Stimulated activated CD8-positive, alpha-beta memory T cell treated with anti-CD3 and anti-CD28 coated beads, Interleukin-15, amount 100 ng/mL, for 4 hours (primary cell): ENCODE measurements at places on chromosomes 2 and 18.

DNA sequence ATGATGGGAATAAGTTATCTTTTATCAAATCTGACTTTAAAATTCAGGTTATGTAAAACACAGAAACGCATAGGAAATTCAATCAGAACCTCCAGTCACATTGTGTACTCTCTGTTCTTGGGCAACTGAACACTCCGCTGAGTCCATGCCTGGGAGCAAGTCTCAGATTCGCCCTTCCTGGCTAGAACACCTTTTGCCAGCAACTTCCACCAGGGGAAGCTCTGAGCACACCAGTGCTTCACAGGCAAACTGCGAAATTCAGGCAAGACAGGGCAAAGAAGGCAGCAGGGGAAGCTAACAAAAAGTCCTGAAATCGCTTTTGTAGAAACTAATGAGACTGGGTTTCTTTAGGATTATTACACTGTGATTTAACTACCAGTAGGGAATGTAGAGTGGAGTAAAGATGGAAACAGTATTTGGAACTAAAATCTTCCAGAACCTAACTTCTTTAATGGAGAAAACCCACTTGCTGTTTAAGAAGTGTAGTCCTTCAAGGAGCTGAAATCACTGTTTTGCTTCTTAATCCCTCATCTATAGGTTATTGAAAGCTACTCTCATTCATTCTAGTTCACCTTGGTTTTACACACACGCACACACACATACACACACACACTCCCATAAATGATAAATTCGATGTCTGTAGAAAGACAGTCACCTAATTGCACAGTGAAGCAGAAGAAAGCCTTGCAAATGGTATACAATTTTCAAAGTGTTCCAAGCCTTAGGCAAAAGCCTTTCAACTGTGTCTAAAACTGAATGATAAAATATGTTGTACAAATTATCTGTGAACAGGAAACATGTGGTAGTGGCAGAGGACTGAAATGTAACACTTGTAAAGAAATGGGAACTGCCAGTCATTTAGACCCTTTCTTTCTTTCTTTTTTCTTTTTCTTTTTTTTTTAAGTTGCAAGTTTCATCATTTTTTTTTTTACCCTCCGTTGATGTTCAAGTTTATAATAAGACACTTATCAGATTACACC is 214.5 kb downstream of the TMEM182 start:
- DNase-seq: no peak

- no peak for DNase-seq
Measured at GRCh38 chr2:28300485-28301341, 91.9 kb upstream of the FOSL2 start.

DNA sequence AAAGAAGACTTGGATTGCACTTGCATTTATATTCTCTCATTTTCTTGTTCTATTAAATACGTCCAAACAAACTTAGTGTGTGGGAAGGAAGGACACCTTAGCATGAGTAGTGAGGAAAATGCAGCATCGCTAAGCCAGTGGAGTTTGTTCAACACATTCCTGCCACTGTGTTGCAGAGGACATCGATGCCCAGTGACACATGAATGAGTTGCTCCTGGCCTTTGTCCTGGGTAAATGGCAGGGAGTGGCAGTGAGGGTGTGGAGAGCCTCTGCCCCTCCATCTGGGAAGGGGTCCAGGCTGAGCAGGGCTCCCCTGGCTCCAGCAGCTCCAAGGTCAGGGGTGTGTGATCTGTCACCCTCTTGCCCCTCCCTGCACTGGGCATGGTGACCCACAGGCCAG is 75.9 kb downstream of the CABLES1 start:
- DNase-seq: no peak

GRCh38 chr2:217729421-217730053 is 273.3 kb downstream of the TNS1 start:
- no peak for DNase-seq

DNA sequence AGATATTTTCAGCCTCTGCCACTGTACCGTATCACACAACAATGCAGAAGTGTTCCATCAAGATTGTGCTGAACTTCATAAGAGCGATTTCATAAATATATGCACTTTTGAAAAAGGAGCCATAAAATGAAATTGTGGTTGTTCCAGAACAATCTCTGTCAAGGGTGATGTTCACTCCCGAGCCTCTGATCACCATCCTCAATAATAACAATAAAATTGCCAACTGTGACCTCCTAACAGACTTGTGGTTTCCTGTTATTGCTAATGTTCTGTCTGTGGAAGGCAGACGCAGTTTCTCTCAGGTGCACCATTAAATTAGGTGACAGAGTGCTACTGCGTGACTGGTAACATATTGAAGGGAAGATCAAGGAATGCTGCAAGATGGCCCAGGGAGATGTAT is 383.7 kb downstream of the SOCS6 start:
- no peak for DNase-seq

GRCh38 chr2:118255301-118255700 is 167.0 kb downstream of the INSIG2 start:
- no peak for DNase-seq

GRCh38 chr2:106705877-106706276 is 180.1 kb downstream of the ST6GAL2 start:
- no peak for DNase-seq

DNA sequence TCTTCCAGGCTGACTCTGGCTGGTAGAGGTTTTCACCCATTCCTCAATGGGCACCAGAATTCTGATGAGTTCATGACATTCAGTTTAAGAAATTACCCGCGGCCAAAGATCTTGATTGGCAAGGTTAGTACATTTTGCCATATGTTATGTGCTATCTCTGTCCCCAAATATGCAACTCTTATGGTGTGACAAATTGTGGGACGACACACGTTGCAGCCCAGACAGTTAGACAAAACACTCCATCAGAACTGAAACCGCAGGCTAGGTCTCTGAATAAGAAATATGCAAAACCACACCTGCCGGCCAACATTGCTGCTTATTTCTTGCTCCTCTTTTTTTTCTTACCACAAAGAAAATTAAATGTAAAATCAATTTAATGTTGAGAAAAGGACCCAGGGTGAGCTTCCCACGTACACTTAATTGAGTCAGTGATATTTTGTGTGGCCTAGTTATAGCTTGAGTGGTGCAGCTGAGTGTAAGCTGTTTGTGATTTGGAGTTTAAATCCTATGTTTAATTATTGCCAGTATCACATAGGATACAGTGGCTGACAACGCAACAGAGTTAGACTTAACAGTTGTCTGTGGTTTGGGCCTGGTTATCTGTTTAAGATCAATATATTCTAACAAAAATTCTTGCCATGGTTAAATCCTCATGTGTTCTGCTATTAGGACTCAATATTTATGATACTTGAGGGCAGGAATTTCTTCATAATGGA is 35.7 kb upstream of the LTBP1 start:
- DNase-seq: no peak

- DNase-seq: no peak
Measured at GRCh38 chr2:174412256-174412655, 16.7 kb downstream of the SCRN3 start.

DNA sequence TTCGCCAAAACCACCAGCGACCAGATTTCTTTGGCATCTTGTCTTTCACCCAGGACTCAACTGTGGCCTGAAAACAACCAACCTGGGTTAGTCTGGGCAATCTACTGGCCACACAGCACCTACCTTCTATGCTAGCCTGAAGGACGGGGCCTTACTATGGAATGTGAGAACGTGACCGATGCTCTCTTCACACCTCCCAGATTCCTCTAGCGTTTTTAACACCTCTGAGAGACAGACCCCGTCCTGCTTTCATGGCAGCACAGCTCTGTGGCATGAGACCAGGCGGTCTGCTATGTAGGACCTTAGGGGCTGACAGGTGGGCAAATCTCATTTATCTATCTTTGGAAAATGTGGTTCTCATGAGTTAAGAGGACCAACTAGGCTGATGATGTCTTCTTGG is 80.9 kb downstream of the EMILIN2 start:
- no peak for DNase-seq

- DNase-seq: no peak
Measured at GRCh38 chr2:197207598-197207997, 103.0 kb downstream of the ANKRD44 start.

DNA sequence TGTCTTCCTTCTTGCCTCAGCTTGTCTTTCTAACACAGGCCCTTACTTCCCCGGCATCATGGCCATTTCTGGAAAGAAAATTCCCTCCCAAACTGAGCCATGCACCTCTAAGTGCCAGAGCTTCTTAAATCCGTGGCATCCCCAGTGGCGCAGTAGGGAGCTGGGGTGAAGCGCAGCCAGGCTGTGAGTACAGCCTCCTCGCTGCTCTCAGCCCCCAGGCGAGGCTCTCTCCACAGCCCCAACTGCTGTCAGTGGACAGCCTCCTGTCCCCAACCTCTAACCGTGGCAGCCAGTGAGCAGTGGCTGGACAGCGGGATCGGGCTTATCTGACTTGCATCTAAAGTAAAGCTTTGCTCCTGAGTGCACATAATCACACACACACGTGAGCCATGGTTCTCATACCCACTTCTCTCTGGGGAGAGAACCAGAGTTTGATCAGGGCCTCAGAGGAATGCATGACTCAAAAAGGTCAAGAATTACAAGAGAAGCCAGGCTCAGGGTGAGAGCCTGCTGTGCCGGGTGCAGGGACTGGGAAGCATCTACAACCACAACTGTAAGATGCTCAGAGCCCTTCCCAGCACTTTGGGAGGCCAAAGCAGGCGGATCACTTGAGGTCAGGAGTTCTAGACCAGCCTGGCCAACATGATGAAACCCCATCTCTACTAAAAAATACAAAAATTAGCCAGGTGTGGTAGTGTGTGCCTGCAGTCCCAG is 50.7 kb downstream of the SFXN5 start:
- no peak for DNase-seq

GRCh38 chr18:75659535-75660023 is 232.1 kb upstream of the SMIM21 start:
- no peak for DNase-seq

DNA sequence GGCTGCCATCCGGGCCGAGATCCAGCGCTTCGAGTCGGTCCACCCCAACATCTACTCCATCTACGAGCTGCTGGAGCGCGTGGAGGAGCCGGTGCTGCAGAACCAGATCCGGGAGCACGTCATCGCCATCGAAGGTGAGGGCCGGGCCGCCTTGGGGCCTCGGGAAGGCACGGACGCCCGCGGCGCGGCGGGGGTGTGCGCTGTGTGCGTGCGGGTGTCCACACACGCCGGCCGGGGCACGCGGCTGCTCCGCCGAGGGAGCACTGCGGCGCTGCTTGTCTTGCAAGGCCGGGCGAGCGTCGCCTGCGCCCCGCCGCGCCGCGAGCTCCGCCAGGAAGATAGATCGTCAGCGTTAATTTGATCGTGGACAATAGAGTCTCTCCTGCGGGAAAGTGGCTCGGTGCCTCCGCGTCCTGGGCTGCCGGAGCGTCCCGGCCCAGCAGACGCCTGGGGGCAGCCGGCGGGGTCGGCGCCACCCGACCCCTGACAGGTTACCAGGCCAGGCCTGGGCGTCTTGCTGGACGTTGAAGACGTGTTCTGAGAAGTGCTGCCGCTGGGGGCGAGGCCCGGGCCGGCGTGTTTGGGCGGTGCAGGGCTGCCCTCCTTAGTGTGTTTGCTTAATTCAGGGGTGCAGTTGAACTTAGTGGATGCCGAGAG is 1.0 kb downstream of the AGAP1 start:
- DNase-seq: no peak

DNA sequence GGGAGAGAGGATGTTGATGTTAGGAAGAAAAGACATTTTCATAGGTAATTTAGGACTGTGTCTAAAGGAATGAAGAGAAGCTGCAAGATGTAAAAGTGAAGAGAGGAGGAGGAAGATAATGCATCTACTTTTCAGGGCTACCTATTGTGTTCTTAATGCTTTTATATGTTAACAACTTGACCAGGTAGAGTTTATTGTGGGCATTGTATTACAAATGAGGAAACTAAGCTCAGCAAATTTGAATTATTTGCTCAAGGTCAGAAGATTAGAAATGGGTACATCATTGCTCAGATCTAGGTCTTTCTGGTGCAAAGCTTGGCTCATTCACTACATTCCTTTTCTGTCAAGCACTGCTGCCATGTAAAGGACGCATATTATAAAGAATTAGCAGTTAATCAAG is 441.7 kb downstream of the THSD7B start:
- no peak for DNase-seq

DNA sequence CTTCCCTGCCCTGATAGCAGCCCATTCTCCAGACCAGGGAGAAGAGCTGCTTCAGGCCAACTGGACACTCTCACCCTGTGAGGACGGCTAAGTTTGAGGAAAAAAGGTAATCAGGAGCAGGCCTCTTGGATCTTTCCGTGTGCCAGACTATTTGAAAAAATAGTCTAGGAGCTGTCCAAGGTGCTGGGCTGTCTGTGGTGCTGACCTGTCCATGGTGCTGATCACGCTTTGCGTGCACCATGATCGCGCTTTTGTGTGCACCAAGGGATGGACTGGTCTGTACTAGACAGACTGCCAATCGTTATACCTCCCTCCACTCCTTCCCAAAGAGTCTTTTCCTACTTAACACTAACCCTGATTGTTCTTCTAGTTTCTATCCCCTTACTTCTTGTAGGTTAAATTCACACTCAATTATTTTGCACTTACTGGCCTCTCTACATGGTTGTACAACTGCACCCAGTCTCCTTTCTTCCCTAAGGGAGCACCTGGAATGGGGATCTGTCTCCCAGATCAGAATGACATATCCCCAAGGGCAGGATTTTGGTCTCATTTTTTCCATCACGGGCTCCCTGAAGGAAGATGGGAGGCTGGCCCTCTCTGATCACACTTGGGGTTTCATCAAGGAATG is 295.4 kb downstream of the CELF4 start:
- DNase-seq: no peak

DNA sequence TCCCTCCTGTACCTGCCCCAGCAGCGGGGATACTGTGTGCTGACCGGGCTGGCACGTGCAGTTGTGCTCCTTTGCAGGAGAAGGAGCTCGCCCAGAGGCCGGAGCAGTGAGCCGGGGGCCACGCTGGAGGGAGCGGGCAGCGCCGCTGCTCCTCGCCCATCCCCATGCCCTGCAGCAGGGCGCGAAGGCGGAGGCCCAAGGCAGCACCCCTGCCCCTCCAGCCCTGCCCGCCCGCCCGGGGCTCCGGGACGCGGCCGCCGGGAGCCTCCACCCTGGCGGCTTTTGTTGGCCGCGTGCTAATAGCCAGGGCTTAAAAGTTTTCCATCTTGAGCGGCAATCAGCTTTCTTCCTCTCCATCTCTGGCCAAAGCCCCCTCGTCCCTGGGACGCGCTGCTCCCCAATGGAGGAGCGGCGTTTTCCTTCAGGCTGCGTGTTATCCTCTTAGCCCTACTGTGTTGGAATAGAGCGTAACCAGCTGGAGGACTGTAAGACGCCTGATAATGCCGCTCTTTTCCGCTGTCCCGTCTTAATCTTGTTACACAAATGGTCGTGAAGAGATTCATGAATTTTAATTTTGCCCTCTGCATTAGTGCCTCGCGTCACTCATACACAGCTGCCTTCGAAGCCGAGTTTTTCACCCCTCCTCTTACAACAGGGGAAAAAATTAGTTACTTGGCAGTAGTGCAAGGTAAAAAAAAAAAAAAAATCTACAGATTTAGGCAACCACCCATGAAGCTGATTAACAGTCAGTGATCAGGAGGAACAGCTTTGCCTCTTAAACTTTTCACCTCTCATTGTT is 172.9 kb upstream of the SIX3 start:
- no peak for DNase-seq

DNA sequence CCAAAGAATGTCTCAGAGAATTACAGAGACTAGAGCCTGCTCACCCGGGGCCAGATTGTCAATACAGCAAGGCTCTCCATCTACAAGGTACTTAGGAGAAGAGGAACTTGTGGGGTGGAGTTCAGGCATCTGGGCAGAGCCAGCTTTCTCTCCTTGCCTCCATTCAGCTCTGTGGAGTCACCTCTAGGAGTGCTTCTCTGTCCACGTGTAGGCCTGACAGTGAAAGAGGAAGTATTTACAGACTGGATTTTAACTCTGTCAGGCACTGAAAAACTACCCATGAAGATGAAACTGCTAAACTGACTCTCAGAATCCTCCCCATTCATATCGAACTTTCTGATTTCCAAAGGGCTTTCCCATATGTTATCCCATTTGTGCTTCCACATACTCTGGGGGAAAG is 315.6 kb downstream of the SETBP1 start:
- DNase-seq: no peak
